ENCODE measurements at places on chromosomes 6 and 20. TPM values are rescaled to one million over a fixed set of nuclear protein-coding genes. Genes with fewer than 3 reads are reported as not detected.

The SEMG1 gene
- not detected for total RNA-seq

The NTSR1 gene
- total RNA-seq, result 0.73 TPM

The ABHD16B gene
- not detected for total RNA-seq

The C20orf204 gene
- 2.9 TPM for total RNA-seq

The IL20RA gene
- 0.10 TPM for total RNA-seq

Measured in mononuclear cell (primary cell).